Mucosa of descending colon (tissue), 3 donors: ENCODE measurements at places on chromosomes 13 and 19. TPM values are rescaled to one million over a fixed set of nuclear protein-coding genes. Genes with fewer than 3 reads are reported as not detected.
A peak's percentile ranks its signal among the peaks of the same experiment; 100 is the strongest.

SLC6A16 gene
- 0.52 TPM for total RNA-seq

DNA sequence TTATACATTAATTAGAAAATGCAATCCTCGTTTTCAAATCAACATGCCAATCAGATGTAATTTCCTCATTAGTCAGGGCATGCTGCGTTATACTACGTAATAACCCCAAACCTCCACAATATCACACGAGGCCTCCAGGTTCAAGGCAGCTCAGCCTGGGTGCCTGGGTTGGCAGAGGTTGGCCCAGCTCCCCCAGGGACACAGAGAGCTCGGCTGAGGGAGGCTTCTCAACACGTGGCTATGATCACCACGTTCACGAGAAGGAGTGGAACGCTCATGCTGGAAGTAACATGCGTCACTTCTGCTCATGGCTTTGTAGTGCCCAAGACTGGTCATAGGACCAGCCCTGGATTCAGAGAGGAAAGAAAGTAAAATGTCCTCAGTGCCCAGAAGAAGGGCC, 144.9 kb upstream of the SOX1 start:
- DNase-seq, result no peak

DNA sequence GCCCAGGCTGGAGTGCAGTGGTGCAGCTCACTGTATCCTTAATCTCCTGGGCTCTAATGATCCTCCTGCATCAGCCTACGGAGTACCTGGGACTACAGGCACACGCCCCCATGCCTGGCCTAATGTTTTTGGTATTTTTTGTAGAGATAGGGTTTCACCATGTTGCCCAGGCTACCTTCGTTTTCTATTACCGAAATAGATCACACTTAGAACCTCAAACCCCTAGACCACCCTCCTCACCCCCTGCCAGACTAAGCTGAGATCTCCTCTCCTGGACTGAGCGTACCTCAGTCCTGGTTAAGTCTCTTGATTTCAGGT, 391 bp downstream of the KLF1 start:
- DNase-seq, result no peak

GYS1 gene
- total RNA-seq, result 49.3 TPM

ZNF773 gene
- total RNA-seq, result 6.9 TPM

DNA sequence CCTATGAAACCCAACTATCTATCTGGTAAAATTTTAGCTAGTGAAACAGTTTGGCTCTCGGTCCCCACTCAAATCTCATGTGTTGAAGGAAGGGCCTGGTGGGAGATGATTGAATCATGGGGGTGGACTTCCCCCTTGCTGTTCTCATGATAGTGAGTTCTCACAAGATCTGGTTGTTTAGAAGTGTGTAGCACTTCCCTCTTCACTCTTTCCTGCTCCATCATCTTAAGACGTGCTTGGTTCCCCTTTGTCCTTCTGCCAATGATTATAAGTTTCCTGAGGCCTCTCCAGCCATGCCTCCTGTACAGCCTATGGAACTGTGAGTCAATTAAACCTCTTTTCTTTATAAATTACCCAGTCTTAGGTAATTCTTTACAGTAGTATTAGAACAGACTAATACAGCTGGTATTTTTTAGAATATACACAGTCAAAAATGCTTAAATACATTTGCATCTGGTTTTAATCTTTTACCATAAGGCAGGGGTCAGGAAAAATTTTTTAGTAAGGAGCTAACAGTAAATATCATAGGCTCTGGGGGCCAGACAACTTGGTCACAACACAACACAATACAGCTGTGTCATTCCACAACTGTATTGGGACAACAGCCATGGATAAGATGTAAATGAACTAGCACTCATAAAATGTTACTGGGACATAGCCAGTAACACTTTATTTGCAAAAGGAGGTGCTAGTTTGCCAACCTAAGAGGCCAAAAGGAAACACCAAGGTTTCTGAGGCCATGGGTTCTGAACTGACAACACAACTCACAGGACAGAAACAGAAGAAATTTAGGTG, 24.3 kb downstream of the DZIP1 start:
- no peak for DNase-seq

GRCh38 chr13:51629491-51630287, 45.4 kb downstream of the WDFY2 start:
- no peak for DNase-seq

ASF1B gene
- total RNA-seq, result 21.7 TPM

- no peak for DNase-seq
Observed at GRCh38 chr13:110151462-110151861, 155.5 kb downstream of the COL4A1 start.

- DNase-seq, result no peak
Observed at GRCh38 chr13:69324090-69324886, 783.3 kb upstream of the ATXN8OS start.

DNA sequence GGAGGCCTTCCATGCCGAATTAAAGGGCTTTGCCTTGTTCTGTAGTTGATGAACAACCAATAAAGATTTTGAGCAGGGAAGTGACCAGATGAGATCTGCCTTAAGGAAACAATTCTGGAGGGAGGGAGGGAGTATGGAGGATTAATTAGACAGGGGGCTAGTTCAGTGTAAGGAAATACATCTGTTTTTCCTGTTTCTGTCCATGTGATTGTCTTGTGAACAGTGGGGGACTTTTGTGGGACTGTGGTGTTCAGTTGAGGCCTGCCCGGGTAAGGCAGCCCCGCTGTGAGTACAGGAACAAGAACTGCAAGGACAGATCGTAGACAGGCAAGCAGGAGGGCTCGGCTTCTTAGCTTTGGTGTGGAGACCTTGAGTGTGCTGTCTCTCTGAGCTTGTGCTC, 59.0 kb downstream of the DGKH start:
- DNase-seq, result no peak

OR10H2 gene
- not detected for total RNA-seq

SACS gene
- 19.0 TPM for total RNA-seq

PTGIR gene
- total RNA-seq, result 0.49 TPM

DNA sequence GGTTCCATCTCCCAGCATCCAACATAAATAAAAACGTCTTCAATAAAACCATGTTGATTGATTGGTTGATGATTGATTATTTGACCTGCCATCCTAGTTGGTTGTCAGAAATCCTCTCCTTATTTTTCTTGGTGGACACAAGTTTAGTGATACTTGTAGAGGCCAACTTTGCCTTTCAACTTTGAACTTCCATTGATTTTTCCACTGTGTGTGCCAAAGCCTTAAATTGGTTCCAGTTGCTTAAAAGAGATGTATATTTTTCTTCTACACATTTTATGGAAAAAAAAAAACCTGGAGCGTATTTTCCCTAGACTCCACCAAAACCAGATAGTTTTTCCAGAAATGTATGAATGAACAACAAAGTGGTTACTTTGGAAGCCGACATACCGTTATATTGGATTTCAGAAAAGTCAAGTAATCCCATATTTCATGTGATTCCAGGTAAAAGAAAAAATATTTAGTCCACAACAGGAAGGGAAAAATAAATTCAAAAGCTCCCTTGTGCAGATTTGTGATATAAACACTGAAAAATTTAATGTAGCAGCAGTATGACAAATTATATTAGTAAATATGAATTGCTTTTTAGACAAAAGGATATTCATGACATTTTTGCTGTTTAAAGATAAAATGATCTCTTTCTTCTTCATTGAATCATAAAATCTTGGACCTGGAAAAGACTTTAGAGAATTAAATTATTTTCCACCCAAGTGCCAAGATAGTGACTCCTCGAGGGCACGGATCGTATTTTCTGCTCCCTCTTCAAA, 85.2 kb downstream of the MBNL2 start:
- DNase-seq, result no peak

DNA sequence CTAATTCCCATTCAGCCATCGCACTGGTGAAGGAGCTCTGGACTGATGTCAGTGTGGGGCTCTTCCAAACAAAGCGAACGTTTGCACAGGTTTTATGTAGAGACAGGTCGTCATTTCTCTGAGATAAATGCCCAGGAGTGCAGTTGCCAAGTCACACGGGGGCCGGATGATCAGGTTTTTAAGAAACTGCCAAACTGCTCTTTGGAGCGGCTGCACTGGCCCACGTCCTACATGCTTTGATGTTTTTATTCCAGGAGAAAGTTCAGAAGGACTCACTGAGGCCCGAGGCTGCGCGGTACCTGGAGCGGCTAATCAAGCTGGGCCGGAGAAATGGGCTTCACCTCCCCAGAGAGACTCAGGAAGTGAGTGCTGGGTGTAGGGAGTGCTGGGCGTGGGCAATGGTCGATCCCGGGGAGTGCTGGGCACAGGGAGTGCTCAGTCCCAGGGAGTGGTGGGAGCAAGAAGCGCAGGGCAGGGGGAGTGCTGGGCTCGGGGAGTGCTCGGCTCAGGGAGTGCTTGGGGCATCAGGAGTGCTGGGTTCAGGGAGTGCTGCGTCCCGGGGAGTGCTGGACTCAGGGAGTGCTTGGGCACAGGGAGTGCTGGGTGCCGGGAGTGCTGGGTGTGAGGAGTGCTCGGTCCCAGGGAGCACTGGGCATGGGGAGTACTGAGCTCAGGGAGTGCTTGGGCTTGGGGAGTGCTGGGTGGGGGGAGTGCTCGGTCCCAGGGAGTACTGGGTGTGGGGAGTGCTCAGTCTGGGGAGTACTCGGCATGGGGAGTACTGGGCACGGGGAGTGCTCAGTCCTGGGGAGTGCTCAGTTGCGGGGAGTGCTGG, 10.7 kb downstream of the THOP1 start:
- DNase-seq, result no peak

GRCh38 chr13:29129616-29130015, 309.5 kb downstream of the MTUS2 start:
- DNase-seq, result no peak

GRCh38 chr19:38337360-38337653, 1.7 kb downstream of the CATSPERG start:
- DNase-seq, result no peak

DNA sequence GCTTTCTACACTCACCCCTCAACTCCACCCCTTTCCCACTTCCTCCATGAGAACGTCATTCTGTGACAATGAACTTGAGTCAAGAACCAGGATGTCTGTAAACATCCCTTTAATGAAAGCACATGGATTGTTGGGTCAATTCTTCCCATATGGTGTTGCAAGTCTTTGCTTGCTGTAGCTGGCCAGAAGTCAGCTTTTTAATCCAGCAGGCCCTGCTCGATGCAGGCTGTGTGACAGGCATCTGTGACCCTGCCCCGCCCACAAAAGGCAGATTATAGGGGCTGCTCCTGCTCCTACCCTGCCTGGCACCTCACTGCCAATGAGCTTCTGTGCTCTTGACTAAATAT, 78.0 kb downstream of the STARD13 start:
- no peak for DNase-seq

GRCh38 chr13:97116754-97117153, 105.4 kb upstream of the MBNL2 start:
- DNase-seq, result no peak

SEMA6B gene
- total RNA-seq, result 2.5 TPM

DNA sequence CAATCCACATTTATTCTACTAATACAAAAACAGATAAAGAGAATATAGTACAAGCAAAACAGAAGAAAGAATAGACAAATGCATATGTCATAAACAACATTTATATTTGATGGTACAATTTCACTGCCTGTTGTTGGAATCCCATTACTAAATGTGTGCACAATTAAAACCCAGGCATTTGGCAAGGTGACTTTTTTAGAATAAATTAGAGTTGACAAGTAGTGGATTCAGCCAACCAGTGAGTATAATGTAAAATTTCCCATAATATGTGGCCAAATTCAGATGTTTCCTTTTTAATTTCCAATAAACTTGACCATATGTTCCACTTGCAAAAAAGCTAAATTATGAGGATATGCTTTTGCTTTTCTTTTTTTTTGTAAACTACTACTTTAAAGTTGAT, 1578.8 kb downstream of the OLFM4 start:
- no peak for DNase-seq

DNA sequence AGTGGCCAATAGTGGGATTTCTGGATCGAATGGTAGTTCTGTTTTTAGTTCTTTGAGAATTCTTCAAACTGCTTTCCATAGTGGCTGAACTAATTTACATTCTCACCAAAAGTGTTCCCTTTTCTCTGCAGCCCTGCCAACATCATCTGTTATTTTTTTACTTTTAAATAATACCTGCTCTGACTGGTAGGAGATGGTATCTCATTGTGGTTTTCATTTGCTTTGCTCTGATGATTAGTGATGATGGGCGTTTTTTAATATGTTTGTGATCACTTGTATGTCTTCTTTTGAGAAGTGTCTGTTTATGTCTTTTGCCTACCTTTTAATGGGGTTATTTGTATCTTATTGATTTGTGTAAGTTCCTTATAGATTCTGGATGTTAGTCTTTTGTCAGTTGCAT, 48.0 kb downstream of the RNASEH2B start:
- no peak for DNase-seq

GRCh38 chr13:20546556-20546955, 20.4 kb upstream of the IFT88 start:
- peak; percentile 48 for DNase-seq

- DNase-seq, result no peak
Observed at GRCh38 chr13:30319655-30320054, 12.3 kb upstream of the KATNAL1 start.

GNG7 gene
- total RNA-seq, result 2.5 TPM

- no peak for DNase-seq
Observed at GRCh38 chr19:17669419-17669818, 18.7 kb downstream of the UNC13A start.

DNA sequence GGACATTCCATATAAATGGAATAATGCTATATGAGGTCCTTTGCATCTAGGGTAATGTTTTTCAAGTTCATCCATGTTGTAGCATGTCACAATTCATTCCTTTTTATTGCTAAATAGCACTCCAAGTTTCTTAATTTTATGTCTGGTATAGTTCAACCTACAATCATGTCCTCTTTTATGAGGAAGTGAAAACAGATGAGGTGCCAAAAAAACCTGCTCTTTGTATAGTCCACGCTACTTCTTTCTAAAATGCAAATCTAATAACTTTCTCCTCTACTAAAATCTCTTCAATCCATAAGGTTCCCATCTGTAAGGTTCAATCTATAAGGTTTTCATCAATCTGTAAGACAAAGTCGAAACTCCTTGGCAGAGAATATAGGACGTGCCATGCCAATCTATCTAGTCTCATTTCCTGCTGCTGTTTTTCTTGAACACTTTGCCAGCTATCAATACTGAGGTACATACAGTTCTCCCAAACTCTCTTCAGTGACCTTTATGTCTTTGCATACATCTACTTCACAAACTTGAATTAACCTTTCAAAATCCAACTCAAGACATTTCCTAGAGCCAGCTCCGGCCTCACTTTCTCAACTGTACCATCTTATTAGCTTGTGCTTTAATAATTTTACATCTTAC, 33.7 kb downstream of the INTS6 start:
- no peak for DNase-seq

- DNase-seq, result no peak
Observed at GRCh38 chr19:10112037-10112761, 706 bp downstream of the P2RY11 start.

GRCh38 chr13:111943229-111943795, 123.6 kb upstream of the SOX1 start:
- no peak for DNase-seq

GRCh38 chr13:20702530-20702914, 977 bp upstream of the IL17D start:
- DNase-seq, result no peak

RNF17 gene
- not detected for total RNA-seq

DNA sequence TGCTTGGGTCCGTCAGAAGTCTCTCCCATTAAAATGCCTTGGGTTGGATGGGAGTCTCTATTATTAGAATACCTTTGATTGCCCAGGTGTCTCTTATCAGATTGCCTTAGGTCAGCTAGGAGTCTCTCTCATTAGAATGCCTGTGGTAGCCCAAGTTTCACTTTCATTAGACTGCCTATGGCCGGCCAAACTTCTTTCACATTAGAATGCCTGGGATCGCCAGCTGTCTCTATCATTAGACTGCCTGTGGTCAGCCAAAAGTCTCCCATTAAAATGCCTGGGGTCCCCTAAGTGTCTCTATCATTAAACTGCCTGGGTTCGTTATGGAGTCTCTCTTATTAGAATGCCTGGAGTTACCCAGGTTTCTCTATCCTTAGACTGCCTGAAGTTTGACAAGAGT, 1476.7 kb downstream of the UQCRFS1 start:
- no peak for DNase-seq

- DNase-seq, result no peak
Observed at GRCh38 chr13:100560498-100561157, 28.0 kb downstream of the GGACT start.
